ENCODE measurements at places on chromosomes 4 and X.

DNA sequence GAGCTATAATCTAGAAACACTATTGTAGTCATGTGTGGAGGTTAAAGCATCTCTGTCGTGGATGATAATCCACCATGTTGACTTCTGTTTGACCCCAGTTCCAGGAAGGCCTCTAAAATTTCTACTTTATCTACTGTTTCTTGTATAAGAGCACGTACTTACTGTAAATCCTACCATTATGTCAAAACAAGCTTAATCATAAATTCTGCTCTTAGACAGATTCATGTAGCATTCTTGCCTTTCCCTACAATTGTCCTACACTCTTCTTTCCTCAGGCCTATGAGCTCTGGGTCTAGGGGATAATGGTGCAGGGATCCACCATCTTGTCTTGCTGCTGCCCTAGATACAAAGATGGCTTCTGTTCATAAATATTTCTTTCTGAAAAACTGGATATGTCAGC lies 2594.3 kb downstream of the ARAP2 start:
- DNase-seq: no peak

GRCh38 chr4:80897537-80898303 lies 132.8 kb upstream of the BMP3 start:
- DNase-seq: no peak

- DNase-seq: no peak
These were observed 27.5 kb downstream of the FBXW7 start for GRCh38 chr4:152508386-152508785.

DNA sequence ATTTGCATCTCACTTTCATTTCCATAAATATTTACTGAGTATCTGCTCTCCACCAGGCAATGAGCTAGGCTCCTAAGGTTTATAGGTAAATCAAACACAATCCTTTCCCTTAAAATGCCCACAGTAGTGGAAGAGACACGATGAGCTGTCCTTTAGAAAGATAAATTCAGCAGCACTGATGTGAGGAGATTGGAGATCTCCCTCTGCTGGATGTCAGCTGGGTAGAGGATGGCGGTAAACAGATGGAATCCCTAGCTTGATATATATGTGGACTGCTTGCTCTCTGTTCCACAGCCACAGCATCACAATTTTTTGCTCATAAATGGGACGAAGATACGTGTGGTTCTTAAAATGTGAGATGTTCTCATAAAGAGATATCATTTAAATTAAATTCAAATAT lies 216.4 kb upstream of the RASGEF1B start:
- no peak for DNase-seq
